NCI-H2081 treated with DMSO at 0.1 percent for 48 hours (cell line): ENCODE measurements at places on chromosomes 7 and 10.

DNA sequence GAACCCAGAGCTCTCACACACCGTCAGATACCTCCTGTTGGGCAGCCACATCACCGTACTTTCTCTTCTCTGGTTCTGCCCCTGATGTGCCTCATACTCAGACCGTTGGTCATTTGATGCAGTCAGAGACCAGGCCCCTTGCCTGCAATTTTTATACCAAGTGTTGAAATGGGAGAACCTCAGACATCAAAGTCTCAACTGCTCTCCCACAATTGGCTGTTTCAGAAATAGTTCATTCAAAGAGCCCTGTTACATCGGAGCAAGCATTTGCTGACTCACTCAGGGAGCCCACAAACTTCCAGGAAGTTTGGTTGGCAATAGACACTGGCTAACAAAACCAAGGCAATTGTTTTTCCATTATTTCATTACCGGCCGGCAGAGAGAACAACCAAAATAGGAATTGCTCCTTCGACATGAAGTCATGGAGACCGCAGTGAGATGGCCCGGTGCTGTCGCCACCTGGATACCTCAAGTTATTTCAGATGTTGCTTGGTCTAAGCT lies 33.5 kb upstream of the ADAM12 start:
- no peak for DNase-seq

- DNase-seq = no peak
These were observed 683.5 kb upstream of the GALNT17 start for GRCh38 chr7:70448312-70448906.

DNA sequence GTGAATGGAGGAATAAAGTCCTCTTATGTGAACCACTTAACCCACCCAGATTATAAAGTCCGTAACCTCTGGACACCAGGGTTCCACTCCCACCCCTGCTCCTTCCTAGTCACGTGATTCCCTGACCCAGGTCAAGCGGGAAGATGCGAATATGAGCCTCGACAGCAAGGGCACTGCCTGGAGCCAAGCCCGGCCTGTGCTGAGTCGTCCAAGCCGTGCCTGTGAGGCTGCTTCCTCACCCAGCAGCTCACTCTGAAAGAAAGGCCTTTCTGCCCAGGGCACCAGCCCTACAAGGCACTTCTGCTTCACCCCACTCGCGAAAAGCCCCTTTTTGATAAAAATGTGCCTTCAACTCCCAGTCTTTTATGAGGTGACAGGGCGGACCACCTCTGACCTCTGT lies 85.8 kb downstream of the CYTH3 start:
- DNase-seq = no peak

DNA sequence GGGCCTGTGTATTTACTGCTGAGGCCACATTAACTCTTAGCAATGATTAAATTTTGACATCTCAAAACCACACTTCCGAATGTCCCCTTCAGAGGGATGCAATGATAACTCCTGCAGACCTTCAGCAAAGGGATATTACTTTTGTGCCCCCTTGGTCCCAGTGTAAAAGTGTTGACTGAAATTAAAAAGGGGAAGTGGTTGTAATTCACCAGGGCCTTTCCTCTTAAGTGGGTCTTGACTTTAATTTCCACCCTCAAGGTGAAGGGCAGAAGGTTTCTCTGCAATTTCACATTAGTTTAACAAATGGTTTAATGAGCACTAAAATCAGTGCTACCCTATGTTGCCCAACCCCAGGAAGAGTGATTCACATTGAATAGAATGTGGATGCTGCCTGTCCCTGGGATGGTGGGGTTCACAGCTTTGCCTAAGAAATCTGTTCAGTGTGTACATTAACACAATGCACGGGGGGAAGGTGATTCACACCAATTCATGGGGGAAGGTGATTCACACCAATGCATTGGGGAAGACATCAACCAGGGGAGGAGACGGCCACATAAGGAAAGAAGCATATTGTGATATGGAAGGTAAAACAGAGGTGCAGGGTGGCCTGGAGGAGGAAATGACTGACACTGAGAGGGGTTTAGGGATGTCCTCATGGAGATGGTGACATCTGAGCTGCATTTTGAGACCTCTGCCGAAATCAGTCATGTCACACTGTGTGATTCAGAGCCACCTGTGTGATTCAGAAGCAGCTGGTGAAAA lies 19.4 kb upstream of the TNS3 start:
- no peak for DNase-seq

GRCh38 chr10:119491966-119492757 lies 50.4 kb downstream of the RGS10 start:
- no peak for DNase-seq

- DNase-seq = no peak
These were observed 90.7 kb upstream of the TMEM168 start for GRCh38 chr7:112880818-112881418.

DNA sequence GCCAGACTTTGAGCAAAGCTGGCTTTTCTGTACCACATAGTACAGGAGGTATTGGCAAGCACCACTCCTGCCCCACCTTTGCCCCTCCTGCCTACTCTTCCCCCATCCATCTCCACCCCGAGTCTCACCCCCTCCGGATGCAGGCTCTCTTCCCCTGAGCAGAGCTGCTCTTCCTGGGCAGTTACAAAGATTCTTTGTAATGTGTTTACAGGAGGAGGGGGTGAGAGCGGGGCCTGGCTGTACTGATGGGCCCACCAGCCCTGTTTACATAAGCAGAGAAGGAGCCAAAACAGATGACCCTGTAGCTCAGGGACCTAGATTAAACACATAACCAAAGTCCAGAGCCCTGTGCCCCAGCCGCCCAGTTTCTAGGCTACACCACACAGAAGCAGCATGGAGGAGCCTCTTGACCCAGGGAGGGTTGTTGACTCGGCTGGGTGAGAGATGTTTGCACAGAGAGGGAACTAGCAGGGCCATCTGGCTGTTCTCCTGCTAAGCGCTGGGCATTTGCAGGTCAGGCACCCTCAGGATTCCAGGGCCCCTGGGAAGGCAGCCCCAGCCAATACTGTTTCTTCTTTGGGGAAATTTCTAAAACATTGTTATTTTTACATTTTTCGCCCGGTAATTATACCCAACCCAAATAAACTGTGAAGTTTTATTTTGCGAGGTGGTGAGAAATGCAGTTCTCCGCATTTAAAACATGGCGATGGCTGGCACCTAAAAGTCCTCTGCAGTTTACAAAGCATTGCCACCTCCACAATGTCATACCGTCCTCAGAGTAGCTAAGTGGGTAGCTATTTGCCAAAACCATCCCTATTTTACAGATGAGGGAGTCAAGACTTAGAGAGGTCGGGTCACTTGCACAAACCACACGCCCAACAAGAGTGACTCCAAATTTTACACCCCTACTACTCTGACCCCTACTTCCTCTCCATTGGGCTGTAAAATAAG lies 11.4 kb upstream of the ZKSCAN1 start:
- peak; percentile 27 for DNase-seq

GRCh38 chr10:4450981-4451908 lies 374.8 kb upstream of the AKR1E2 start:
- no peak for DNase-seq

DNA sequence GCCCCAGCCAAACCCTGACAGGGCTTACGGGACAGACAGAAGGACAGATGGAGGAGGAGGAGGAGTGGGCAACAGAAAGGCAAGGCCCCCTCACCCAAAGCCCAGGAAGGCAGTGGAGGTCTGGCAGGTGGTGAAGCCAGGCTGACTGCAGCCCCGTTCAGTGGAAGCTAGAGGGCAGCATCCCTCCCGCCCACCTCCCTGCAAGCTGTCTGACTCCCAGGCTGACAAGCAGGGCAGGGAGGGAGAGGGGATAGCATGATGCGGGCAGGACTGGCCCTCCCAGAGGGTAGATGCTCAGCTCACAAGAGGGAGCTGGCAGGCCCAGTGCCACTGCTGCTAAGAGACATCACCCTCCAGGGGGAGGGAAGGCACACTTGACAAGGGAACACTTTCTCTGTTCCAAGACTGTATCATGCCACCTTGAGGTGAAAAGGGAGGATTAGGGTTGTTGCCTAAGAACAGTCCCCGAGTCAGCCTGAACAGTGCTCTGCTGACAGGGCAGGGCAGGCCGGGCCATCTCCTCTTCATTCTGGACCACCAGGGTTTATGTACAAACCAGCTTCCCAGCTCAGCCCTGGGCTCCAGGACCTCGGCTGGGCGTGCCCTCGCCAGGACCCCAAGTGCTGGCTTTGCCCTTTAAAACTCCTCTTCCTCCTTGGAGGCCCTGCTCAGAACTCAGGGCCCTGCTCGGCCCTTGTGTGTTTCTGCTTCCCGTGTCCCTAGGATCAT lies 61.8 kb downstream of the RASGEF1A start:
- no peak for DNase-seq

DNA sequence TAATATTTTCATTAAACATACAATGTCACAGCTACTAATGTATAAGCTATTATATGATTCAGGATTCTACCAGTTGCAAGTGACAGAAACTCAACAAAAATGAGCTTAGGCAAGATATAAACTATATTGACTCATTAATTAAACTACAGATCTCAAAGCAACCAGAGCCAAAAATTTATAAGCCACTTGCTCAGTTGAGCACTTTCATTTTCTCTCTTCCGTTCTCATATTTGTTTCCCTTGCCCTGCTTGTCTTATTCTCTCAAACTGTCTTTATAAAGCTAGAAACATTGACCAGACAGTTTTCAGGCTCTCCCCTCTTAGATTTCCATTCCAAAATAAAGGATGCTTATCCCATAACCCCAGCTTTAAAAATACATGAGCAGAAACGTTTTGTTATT lies 60.2 kb upstream of the DGKB start:
- no peak for DNase-seq

DNA sequence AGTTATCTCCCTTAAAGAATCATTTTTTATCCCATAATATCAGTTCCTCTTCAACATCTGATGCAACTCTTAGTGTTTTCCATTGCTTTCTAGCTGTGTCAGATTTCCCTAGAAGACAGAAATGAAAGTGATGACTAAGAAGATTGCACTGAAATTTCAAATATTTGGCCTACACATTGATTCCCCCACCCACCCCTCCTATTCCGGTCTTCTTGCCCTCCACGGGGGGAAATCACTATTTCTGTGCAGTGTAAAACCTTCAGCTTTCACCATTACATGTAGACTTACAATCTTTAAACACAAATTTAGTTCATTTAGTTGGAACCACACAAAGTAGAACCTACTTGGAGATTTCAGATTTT lies 63.7 kb upstream of the IL6 start:
- DNase-seq = no peak

DNA sequence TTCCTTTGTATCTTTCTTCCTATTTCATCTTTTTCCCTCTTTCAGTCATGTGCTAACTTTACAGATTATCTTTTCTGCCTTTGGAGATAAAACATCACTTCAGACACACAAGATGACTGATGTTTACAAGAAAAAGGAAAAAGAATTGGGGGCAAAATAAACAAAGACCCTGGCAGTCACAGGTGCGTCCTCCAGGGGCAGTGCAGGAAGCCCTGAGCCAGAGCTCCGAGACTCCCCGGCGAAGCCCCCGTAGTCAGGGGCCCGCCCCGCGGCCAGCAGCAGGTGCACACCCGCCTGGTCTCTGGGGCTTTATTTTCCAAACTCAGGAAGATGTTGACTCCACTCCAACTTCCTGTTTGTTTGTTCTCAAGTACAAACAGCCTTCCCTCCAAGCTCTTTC lies 10.2 kb downstream of the STK32C start:
- no peak for DNase-seq

GRCh38 chr7:38317515-38317914 lies 44.1 kb upstream of the TARP start:
- no peak for DNase-seq

GRCh38 chr10:86264481-86265231 lies 101.9 kb downstream of the GRID1 start:
- no peak for DNase-seq
